ENCODE measurements at places on chromosomes 7 and 10.

DNA sequence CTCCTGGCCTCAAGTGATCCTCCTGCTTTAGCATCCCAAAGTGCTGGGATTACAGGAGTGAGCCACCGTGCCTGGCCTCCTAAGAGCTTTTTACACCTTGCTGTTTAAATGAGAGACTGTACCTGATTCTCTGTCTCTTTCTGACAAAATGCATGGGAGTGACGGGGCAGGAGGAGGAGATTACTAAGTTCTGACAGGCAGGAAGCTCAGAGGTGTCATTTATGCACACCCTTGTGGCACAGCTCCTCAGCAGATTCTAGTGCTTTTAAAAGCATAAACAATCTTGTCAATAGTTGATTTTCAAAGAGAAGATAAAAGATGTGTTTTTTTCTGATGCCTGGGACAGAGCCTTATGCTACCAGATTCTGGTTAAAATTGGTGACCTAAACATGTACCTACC lies 39.7 kb upstream of the STEAP4 start:
- DNase-seq, result no peak

DNA sequence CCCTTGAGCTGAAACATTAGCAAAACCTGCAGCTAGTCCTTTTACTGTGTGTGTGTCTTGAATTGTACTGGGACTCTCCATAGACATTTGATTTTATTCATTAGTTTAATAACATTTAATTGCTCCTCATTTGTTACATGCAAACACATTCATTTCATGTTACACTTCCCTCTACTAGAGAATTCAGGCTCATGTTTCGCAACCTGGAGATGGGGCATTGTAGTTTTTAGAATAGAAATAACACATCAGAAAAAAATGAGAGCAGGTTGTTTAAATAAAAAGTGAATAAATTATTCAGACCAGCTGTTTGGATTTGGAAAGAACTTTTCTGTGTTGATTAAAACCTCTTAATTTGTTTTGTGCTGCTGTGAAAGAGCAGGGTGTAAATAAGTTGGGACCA lies 243.9 kb downstream of the ETV1 start:
- DNase-seq, result no peak

- DNase-seq, result no peak
These were observed 2.2 kb downstream of the CDC123 start for GRCh38 chr10:12198156-12198555.

DNA sequence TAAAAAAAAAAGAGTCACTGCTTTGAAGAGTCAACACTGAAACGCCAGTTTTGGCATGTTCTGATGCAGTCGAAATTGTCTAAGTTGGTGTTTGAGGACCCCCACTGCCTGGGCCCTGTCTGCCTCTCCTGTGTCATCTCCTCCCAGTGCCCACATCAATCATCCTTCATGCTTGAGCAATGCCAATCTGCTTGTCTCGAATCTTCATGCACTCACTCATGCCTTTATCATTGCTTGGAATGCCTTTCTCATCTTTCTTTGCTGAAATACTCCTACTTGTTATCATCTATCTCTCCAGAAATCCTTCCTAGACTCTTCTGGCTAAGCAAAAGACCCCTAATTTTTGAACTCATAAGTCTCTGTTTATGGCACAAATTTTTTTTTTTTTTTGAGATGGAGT lies 42.1 kb upstream of the PLPP4 start:
- DNase-seq, result no peak

DNA sequence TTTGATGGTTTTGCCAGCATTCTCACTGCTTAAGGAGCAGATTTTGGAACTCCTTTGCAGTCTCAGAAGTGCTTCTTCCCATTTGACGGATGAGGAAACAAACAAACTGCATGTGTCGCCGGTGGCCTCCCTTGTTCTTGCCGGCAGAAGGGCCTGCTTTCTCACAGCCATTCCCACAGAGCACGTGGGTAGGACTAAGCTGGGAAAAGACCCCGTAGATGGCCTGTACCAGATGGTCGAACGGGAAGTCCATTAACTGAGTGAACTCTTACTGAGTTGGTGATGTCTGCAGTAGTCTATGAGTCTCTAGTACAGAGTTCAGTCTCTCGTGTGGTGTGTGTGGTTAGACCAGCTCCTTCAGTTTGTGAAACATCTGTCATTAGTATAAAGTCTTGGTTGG lies 131.9 kb downstream of the TRRAP start:
- DNase-seq, result peak; percentile 24

GRCh38 chr7:105664816-105665525 lies 83.7 kb upstream of the EFCAB10 start:
- no peak for DNase-seq

All from type B pancreatic cell (in vitro differentiated cells).